ENCODE measurements at places on chromosomes 5 and 9. TPM values are rescaled to one million over a fixed set of nuclear protein-coding genes. Genes with fewer than 3 reads are reported as not detected.

DNA sequence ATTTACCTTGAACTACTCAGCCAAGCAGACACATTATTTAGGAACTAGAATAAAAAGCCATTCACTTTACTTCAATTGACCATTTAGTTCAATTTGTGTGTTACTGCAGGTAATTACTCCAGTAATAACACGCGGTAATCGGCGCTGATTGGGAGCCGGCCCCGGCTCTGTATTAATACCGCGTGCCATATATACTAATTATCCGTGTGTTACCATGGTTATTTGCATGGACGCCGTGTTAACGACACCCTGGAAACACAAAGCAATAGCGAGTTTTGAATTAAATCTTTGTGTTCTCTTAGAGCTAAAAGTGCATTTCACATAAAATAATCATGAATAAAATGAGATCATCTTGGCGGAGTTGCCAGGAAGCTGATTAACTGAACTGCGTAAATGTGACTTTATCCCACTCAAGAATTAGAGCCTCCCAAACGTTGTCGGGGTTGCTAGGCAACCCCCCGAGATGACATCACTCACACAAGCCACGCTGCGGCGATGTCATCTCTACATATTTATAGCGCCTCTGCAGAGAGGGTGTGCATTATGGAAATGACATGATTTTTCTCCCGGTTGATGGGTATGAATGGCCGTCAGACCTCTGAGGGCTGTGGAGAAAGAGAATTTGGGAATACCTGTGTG lies 41.4 kb upstream of the RNU6ATAC start:
- H3K27ac ChIP-seq: no peak overlapping the region
- no peaks in the 10 kb centered on the region for H3K4me1 ChIP-seq
- no peaks in the 10 kb centered on the region for H3K27me3 ChIP-seq
- no peaks in the 10 kb centered on the region for H3K36me3 ChIP-seq

Gene USP20
- 54.2 TPM for total RNA-seq

Gene SHROOM1
- total RNA-seq: 6.1 TPM

Gene KDM3B
- total RNA-seq: 55.9 TPM

Gene GALNT10
- 42.9 TPM for total RNA-seq

Gene SLC27A6
- total RNA-seq: 0.24 TPM
